ENCODE measurements at places on chromosomes 12 and 14. TPM values are rescaled to one million over a fixed set of nuclear protein-coding genes. Genes with fewer than 3 reads are reported as not detected.

Gene C12orf54
- not detected for total RNA-seq

Gene OVCH1
- total RNA-seq, result 0.64 TPM

DNA sequence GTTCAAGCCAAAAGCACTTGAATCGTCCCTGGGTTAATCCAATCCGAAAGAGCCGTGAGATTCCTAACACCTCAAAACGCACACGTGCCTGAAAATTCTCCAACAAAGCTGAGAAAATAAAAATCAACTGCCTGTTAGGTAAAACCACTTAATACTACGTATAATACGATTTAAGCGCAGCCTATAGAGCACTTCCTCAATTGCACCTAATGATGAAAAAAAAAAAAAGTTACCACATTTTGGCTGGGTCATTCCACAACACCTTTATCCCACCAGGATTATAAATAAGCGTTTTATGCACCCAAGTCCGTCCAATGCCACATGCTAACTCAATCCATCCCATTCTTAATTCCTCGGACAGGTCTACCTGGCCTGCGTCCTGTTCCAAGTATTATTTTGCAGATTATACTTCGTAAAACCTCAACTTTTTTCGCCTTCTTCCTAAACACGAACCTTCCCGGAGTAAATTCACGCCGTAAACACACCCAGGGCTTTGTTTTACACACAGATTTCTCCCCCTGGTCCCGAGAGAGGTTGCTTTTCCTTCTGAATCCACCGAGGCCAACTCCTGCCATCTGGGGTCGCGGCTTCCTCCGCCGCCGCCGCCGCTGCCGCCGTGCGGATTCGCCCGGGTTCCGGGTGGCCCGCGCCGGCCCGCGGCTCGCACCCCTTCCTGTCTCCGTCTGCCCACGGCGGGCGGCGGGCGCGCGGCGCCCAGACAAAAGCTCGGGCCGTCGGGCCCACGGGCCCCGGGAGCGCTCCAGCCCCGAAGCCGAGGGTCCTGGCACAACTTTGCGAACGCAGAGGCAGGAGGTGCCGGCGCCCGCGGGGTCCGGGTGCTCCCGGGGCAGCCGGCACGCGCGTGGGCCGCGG, 66.2 kb downstream of the RNF34 start:
- no peaks in the 10 kb centered on the region for H3K27me3 ChIP-seq
- no peak for DNase-seq
- H3K36me3 ChIP-seq, result no peaks in the 10 kb centered on the region
- H3K4me1 ChIP-seq, result no peaks in the 10 kb centered on the region
- H3K4me3 ChIP-seq, result peak overlapping the region; percentile 69

- no peaks in the 10 kb centered on the region for H3K4me1 ChIP-seq
- no peak overlapping the region for H3K27ac ChIP-seq
- no peak overlapping the region for H3K4me3 ChIP-seq
- DNase-seq, result no peak
- no peaks in the 10 kb centered on the region for H3K36me3 ChIP-seq
- H3K27me3 ChIP-seq, result no peaks in the 10 kb centered on the region
Measured at GRCh38 chr12:13383379-13383778, 186.9 kb downstream of the EMP1 start.

DNA sequence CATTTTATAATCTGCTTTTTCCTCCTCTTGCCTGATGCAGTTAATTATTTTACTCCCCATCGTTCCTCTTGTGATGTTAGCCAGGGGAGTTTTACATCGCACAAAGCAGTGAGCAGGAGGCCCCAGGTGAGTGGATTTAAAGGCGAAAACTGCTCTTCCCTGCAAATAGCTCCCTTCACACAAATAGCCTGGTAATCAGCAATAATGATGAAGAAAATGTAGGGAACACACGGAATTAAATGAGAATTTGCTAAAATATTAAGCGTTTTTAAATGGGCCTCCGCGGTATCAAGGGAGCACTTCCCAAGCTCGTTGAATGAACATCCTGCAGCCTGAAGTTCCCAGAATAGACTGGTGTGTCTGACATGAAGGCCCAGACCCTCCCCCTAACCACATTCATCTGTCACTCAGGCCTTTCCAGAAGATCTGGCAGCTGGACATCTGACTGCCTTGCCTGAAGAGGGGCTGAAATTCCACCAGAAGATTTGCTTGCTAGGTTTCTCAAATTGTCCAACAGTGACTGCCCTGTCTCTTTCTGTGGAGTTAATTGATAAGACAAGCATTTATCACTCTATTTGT, 127.2 kb downstream of the CCDC60 start:
- no peaks in the 10 kb centered on the region for H3K4me1 ChIP-seq
- no peaks in the 10 kb centered on the region for H3K36me3 ChIP-seq
- no peak overlapping the region for H3K4me3 ChIP-seq
- no peaks in the 10 kb centered on the region for H3K27me3 ChIP-seq
- no peak overlapping the region for H3K27ac ChIP-seq
- DNase-seq, result no peak

DNA sequence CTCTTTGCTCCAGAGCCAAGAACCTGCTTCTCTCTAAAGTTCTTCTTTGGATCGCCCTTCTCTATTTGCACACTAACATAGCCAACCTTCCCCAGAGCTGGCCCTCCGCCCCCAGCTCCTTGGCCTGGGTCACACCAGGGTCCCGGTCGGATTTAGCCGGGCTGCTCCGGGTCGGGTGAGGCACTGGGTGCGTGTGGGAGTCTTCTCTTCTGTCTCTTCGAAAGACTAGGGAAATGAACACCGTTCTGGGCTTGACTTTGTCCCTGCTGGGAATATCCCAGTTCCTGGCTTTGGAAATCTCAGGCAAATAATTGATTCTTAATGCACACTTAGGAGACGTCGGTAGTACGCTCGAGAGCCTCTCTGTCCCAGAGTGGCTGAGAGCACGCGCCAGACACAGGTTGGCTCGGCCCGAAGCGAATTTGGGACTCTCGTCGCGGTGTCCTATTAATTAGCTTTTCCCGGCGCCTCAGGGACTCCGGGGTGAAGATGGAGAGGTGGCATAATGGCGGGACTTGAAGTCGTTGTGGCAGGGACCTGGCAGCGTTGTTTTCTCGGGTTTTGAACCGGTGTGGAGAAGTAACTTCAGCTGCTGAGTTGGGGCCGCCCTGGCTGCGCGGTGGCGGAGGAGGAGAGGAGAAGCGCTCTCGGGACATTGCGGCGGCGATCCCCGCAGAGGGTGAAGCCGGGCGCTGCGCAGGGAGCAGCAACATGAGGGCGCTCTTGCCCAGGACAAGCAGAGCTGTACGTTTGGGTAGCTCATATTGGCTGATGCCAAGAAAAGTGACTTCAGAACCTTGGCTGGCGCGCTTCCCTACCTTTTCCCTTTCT, 7.5 kb downstream of the FOXG1 start:
- DNase-seq, result no peak
- no peak overlapping the region for H3K4me3 ChIP-seq
- peaks cover 97% of the 10 kb centered on the region for H3K27me3 ChIP-seq
- no peaks in the 10 kb centered on the region for H3K36me3 ChIP-seq

DNA sequence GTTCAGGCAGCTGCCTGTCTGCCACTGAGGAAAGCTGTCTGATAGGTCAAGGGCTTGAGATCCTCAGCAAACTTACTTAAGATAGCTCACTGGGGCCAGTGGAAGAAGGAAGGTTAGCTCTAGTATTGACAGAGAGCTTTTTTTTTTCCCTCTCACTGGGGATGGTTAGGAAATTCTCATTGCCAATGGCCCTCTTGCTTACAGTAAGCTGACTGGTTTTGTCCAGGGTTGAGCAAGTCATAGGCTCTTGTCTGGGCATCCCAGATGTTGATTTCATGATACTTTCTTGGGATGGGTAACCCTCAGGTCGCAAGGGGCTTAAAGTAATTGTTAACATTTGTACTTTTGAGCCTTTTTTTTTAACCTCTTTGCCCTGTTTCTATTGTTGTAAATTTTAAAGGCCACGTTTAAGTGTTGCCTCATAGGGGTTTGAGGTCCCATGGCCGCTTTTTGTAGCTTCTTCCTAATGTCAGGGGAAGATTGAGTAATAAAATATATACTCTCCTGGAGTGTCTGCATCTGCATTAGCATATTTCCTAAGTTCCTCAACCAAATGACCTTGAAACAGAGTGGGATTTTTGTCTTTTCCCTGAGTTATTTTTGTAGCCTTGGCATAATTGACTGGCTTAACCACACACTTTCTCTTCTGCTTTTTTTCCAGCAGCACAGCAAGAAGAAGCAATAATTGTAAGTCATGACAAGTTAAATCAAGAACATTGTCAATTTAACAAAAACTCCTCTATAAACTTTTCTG, 716.0 kb downstream of the LRFN5 start:
- H3K36me3 ChIP-seq, result no peaks in the 10 kb centered on the region
- H3K27ac ChIP-seq, result no peak overlapping the region
- no peak overlapping the region for H3K4me3 ChIP-seq
- H3K27me3 ChIP-seq, result no peaks in the 10 kb centered on the region
- no peak for DNase-seq

GRCh38 chr14:91344096-91344495, 73.5 kb downstream of the CCDC88C start:
- no peak overlapping the region for H3K4me3 ChIP-seq
- no peaks in the 10 kb centered on the region for H3K4me1 ChIP-seq
- H3K27me3 ChIP-seq, result no peaks in the 10 kb centered on the region
- DNase-seq, result no peak
- no peak overlapping the region for H3K27ac ChIP-seq

DNA sequence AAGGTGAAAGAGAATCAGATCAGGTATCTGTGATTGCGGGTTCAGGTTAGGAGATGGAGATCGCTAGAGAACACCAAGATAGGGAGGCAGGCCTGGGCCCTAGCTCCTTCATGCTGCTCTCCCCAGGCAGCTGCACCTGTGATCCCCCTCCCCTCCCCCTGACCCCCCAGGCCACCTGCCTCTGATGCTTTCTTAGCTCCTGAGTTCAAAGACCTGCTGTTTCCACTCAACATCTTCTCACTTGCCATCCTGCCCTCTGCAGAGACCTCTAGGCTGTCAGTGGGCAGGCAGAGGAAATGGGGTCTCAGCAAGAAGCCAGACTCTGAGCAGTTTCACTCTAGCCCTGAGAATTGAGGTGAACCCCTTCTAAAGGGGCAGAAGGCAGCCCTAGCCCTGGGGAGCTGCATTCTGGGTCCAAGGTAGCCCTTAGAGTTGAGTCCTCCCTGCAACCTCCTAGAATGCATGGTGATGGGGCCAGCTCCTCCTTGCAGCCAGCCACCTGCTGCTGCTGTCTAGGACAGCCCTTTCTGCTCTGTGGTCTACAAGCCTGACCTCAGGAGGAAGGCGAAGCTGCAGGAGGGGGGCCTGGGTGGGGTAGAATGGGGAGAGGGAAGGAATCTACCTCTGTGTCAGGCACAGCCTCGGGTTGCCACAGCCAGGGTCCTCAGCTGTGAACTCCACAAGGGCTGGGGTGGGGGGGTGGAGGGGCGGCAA, 6.4 kb upstream of the SLC48A1 start:
- no peak for DNase-seq
- H3K27me3 ChIP-seq, result no peaks in the 10 kb centered on the region
- no peaks in the 10 kb centered on the region for H3K4me1 ChIP-seq
- H3K4me3 ChIP-seq, result no peak overlapping the region

Gene IL23A
- 0.88 TPM for total RNA-seq

Gene INSM2
- not detected for total RNA-seq

GRCh38 chr14:77023001-77023996, 5.2 kb downstream of the IRF2BPL start:
- H3K27ac ChIP-seq, result peak overlapping the region; percentile 90
- no peak for DNase-seq
- H3K27me3 ChIP-seq, result no peaks in the 10 kb centered on the region
- H3K4me3 ChIP-seq, result peak overlapping the region; percentile 94
- no peaks in the 10 kb centered on the region for H3K36me3 ChIP-seq

GRCh38 chr12:108516511-108517275, 1.6 kb downstream of the FICD start:
- H3K27me3 ChIP-seq, result no peaks in the 10 kb centered on the region
- H3K4me3 ChIP-seq, result no peak overlapping the region
- DNase-seq, result no peak
- no peaks in the 10 kb centered on the region for H3K36me3 ChIP-seq
- H3K27ac ChIP-seq, result no peak overlapping the region

GRCh38 chr12:42283739-42284138, 42.2 kb downstream of the ZCRB1 start:
- H3K4me3 ChIP-seq, result no peak overlapping the region
- no peak overlapping the region for H3K27ac ChIP-seq
- H3K36me3 ChIP-seq, result no peaks in the 10 kb centered on the region
- DNase-seq, result no peak
- H3K4me1 ChIP-seq, result no peaks in the 10 kb centered on the region

Gene PCED1B
- 6.2 TPM for total RNA-seq

Gene TMEM117
- total RNA-seq, result 7.2 TPM

- peaks cover 21% of the 10 kb centered on the region for H3K4me1 ChIP-seq
- H3K4me3 ChIP-seq, result no peak overlapping the region
- H3K27ac ChIP-seq, result peak overlapping the region; percentile 82
- H3K27me3 ChIP-seq, result no peaks in the 10 kb centered on the region
Measured at GRCh38 chr14:63877550-63877939, 24.7 kb downstream of the SYNE2 start.

DNA sequence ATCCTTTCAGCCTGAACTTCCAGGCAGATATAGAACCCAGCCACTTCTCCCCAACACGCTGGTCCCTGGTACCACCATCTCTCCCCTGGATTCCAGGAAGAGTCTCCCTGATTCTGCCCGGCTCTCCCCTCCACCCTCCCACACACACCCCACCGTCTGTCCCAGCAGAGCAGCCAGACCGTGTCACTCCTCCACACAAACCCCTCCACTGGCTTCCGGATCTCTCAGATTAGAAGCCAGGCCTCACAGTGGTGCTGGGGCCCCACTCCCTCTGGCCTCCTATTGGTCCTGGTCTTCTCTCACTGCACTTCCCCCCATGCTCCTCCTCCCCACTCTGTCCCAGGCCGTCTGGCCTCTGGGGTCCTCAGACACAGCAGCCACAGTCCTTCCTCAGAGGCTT, 52.4 kb upstream of the CDKN3 start:
- no peaks in the 10 kb centered on the region for H3K4me1 ChIP-seq
- H3K27ac ChIP-seq, result no peak overlapping the region
- DNase-seq, result no peak
- no peaks in the 10 kb centered on the region for H3K36me3 ChIP-seq
- no peak overlapping the region for H3K4me3 ChIP-seq

Gene ACOT4
- total RNA-seq, result 2.8 TPM

DNA sequence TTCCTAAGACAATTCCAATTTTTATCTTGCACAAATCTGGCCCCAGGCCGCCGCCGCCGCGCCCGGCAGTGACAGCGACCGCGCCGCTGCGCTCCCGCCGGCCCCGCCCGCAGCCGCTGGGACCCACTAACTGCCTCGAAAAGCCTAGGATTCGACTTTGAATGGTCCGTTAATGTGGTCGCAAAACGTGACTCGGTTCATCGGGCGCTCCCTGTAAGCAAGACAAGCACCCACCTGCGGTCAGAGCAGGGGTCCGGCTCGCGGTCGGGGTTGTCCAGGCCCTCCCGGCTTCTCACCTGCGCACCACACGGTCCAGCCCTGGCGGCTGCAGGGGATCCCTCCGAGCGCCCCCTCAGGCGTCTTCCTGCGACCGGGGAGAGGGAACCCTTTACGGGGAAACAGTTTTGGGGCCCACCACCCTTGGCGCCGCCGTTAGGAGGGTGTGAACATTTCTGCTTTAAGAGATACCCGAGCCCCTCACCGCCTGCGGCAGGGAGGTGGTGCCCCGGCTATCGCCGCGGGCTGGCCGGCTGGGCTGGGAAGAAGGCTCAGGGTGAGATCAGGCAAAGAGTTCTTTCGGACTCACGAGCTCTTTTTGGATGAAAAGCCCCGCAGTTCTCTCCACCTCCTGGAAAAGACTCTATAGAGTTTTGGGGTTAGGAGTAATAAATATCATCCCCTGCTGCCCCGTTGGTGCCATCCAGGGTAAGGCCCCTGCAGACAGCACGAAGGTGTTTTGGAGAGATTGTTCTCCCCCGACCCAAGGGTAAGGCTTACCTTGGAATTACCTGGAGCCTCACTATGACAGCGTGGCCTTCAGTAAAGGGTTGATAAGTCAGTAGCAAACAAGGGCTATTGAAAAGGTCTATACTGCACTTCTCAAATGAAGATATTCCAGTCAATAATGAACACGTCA, 13.6 kb upstream of the FOXJ2 start:
- H3K27ac ChIP-seq, result no peak overlapping the region
- peak overlapping the region; percentile 27 for H3K4me3 ChIP-seq
- H3K4me1 ChIP-seq, result no peaks in the 10 kb centered on the region
- peaks cover 29% of the 10 kb centered on the region for H3K27me3 ChIP-seq
- no peaks in the 10 kb centered on the region for H3K36me3 ChIP-seq
